ENCODE measurements at places on chromosomes 16 and 17.

DNA sequence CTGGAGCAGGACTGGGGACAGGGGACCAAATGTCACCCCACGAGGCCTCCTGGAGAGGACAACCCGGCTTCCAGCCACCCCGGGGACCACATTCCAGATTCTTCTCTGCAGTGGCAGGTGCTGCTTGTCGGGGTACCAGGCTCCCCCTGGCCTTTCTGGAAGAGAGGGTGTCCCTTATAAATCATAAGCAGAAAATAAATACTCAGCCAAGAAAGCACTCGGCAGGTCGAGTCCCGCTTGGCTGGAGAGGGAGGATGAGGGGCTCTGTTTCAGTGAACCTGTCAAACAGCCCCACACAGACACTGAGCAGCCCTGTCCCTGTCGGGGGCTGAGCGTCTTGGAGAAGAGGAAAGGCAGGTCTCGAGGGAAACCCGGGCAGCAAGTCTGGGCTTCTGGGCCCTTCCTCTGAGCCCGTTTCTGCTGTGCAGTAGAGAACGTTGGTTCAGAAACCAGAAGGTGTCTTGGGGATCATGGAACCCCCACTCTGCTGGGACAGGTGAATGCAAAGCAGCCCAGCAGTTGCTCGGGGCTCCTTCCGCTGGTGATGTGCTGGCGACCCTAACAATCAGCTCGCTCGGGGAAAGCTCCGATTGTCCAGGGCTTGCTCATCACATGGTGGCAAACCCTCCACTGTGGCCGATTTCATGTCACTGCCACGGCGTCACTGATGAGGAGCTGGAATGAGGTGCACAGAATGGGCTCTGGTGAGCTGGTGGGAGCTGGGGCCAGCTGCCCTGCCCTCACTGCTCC is 36.6 kb downstream of the COX4I1 start:
- DNase-seq = no peak

DNA sequence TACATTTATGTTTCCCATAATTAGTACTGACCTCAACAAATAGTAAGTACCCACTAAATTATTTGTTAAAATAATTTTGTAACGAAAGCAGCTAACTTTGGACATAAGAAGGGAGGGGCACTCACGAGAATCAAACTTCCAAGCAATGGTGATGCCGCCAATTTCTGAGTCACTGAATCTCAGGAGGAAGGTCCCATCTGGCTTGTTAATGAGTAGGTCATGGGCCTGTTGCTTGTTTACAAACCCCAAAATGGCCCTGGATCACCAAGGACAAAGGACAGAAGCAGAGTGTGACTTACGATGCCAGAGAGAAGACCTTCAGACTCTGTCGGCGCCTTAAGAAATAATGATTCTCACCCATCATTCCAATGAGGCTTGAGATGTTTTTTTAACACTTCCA is 15.8 kb upstream of the GHDC start:
- no peak for DNase-seq

DNA sequence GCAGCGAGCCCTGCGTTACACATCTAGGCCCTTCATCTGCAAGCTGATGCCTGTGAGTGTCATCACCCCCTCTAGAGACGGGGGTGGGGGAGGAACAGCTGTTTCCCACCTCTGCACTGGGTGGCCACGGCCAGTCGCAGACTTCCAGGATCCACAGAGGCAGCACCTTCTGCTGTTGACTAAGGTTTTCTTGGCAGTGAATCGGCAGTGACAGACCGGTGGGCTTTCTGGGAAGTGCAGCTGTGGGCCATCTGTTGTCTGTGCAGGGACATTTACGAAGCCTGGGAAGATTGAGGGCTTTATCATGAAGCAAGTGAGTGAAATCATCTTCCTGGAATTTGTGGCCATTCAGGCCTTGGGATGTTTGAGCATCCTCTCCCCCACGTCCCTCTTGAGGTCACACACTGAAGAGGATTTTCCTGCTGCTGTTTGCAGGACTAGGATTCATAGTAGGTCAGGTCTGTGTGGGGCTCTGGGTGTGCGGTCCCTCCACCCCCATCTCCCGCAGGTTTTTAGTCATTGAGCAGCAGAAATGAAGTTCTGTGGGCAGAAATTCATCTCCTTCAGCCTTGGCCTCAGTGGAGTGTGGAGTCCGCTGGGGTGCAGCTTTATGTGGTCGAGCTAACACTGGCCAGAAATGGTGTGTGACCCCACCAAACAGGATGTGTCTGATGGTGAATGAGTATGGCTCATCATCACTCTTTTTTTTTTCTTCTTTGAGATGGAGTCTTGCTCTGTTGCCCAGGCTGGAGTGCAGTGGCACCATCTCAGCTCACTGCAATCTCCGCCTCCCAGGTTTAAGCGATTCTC is 12.0 kb downstream of the PGS1 start:
- DNase-seq = no peak

DNA sequence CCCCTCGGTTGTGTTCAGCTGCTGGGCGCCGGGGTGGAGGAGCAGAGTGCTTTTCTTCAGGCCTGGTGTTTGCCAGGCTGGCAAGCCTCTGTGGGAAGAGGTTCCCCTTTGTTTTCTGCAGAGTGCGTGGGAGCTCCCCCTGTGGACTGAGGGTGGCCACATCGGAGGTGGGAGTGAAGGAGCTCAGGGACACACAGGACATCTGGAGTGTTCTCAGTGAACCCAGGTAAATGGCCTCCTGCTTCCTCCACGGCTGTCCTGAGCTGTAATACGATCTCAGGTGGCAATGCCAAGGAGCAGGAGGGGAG is 39.2 kb upstream of the IRF8 start:
- DNase-seq = no peak

- DNase-seq = no peak
Measured at GRCh38 chr17:4161192-4161966, 18.4 kb downstream of the CYB5D2 start.

Data from GM12865 (cell line).